NCI-H82 (cell line): ENCODE measurements at places on chromosomes 6 and 20.

DNA sequence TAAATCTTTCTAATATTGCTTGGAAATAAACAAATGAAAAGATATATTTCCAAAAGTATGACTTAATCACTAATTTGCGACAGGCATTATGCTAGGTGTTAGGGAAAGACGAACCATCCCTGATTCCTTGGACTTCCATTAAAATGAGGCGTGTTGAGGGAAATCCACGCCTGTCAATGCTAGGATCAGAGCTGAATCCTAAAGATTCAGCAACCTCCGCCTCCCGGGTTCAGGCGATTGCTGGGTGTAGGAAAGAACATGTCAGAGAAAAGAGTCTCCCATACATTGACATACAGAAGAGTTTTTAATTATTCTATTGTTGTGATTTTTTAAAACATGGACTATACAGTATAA is 16.8 kb upstream of the PRSS16 start:
- peak; percentile 44 for DNase-seq

DNA sequence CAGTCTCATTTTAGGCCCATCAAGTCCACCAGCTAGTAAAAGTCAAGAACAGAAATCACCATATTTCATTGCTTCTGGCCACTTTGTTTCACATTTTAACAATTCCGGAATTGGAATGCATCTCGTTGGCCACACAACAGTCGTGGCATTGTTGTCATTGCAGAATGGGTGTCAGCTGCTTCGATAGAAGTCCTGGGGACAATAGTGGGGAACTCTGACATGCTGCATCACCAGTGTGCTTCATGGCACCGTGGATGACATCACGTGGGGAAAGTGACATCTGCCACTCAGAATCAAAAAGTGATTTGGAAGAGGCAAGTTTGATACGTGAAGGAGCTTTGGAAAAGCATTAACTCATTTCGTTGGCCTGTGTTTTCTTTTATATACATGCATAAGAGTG is 43.8 kb upstream of the XRN2 start:
- DNase-seq: no peak

- no peak for DNase-seq
Measured at GRCh38 chr6:3752531-3753227, 1.2 kb upstream of the PXDC1 start.

GRCh38 chr20:48049641-48050040 is 264.4 kb upstream of the SULF2 start:
- no peak for DNase-seq

- DNase-seq: peak; percentile 87
Measured at GRCh38 chr6:119742188-119742803, 392.7 kb upstream of the MAN1A1 start.

- peak; percentile 62 for DNase-seq
Measured at GRCh38 chr6:41921712-41921998, 356 bp downstream of the BYSL start.

DNA sequence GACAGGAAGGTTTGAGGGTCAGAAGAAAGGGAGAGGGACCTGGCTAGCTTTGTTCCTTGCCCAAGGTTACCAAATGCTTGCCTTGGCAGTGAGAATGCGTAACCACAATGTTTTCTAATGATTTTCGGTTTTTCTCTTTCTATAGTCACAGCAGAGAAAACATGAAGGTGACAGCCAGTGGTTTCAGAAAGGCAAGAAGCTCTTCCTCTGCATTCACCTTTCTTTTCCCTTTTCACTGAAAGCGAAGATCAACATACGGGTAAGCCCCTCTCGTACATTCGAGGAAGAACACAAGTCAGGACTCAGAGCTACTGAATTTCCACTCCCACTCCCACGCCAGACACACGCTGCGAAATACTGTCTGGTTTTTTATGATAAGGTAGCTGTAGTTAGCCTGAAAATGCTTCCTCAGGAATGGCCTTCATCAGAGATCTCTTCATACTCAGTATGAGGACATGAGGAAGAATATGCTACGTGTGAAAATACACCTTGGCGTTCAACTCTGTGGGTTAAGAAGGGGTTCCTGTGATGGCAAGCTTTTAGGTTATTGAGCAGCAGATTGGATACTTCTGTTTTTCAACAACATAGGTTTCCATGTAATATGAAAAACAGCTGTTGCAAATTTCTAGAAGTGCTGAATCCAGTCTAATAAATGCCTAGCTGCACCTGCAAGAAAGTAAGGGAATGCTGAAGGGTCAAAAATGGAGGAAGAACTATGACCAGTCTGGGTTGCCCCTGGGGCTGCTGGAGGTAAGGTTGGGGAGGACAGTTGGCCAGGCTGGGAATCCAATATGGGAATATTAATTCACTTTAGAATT is 7.4 kb upstream of the CD83 start:
- no peak for DNase-seq

GRCh38 chr20:43185901-43186300 is 3.8 kb downstream of the PTPRT start:
- no peak for DNase-seq

GRCh38 chr6:134621858-134622257 is 303.9 kb upstream of the SGK1 start:
- DNase-seq: peak; percentile 60
